BE2C (cell line): ENCODE measurements at places on chromosomes 13 and 19.

- no peak for DNase-seq
Observed at GRCh38 chr13:24452044-24452443, 60.5 kb downstream of the PARP4 start.

DNA sequence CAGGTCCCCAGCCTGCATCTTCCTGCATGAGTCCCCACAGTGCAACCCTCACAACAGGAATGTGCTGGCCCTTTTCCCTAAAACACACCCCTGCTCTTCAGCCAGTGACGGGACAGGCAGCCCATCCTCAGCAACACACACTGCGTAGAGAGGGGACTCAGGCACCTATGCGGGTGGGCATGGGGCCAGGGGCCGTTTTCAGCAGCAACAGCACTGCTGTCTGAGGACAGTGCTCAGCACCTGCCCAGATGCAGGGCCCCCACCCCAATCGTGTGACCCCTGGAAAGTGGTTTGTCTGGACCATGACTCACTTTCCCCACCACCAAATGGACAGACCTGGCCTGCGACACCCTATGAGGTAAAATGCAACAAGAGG is 28.0 kb upstream of the ISYNA1 start:
- no peak for DNase-seq

GRCh38 chr19:17943274-17944221 is 10.7 kb downstream of the CCDC124 start:
- DNase-seq: no peak

DNA sequence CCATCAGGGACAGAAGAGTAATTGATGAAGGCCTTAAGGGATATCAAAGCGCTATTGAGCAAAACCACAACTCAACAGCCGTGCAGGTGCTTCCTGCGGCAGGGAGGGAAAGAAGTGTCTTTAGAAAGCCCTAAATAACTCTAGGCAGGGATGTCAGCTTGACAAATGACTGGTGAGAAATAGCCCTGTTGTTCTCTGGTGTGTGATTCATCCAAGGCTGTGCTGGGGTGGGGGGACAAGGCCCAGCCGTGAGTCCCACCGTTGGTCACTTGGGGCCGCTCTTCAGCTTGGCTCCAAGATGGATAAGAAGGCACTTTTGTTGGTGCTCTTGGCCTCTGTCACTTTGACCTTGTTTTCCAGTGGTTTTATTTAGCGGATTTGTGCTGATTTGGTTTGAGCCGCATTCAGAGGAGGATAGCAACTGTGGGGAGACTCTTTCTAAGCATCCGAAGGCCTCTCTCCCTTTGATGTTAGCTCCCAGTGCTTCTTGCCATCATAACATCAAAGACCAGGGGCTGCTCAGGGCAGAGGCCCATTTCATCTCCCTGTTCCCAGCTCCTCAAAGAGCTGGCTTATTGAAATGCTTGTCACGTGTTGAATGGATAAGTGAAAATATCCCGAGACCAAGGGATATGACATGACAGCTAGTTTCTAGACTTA is 130.3 kb upstream of the SERP2 start:
- peak; percentile 80 for DNase-seq
